ENCODE measurements at places on chromosomes 1 and 21. TPM values are rescaled to one million over a fixed set of nuclear protein-coding genes. Genes with fewer than 3 reads are reported as not detected.

- no peak for DNase-seq
These were observed 48.6 kb downstream of the WNT2B start for GRCh38 chr1:112557385-112557784.

DNA sequence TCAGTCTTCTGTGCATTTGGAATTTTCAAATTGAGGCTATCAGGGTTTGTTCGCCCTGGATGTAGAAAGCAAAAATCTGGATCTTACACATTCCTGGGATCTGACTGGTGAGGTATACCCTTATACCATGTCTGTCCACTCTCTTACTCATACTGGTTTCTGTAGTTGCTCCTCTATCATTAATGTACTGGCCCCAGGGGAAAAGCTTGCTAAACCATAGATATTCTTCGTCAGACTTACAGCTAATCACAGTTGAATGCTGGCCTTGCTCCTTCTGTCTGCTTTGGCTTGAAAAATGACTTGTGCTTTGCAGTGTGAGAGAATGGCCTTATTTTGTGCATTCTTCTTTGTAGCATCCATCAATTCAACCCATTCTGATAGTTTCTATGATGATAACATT, 30.5 kb downstream of the TBCE start:
- DNase-seq: no peak

GRCh38 chr1:24536391-24536840, 19.5 kb upstream of the NCMAP start:
- peak; percentile 81 for DNase-seq

DNA sequence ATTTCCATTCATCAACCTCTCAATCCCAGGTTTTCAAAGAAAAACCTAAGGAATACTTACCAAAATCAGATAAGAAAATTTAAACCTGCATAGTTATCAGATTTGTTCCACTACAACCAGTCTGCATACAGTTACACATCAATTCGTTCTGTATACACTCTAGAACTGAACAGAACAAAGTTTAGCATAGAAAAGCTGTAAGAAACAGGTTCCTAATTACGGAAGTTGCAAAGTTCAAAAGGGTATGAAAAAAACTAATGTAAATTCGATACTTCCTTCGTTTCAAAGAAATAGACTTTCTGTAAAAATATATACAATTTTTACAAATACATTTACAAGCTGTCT, 3.1 kb downstream of the MCL1 start:
- no peak for DNase-seq

GRCh38 chr1:71222668-71223067, 141.8 kb upstream of the ZRANB2 start:
- peak; percentile 7 for DNase-seq

DNA sequence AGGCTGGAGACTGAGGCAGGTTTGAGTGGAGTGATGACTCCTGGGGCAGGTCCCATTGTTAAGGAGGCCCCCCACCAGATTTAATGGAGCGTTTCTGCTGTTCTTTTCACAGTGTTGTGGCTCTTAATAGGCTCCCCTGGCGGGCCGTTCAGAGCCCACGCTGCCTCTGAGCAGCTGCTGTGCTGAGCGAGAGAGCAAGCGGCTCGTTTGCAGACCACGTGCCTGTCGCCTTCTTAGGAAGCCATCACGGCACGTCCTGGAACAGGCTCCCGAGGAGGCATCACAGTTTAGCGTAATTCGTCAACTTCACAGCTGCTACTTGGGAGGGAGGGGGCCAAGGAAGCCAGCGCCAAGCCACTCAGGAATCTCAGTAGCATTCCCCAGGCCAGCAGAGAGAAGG, 70.5 kb upstream of the CTTNBP2NL start:
- no peak for DNase-seq

DNA sequence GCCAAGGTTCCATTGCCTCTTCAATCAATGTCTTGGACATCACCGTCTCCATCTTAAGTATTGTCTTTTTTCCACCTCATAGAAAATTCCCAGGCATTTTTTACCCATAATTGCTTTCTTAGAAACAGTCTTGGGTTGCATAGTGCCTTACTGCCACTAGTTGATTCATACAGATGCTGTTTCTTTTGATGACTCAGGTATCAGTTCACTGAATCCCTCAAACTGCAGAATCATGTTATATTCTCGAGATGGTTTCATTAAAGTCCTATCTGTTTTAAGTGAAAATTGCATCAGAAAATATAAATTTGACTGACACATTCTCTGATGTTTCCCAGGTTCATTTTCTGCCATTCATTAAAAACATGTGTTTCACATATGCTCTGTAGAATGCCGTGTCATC, 1489.1 kb downstream of the BRINP3 start:
- no peak for DNase-seq

GRCh38 chr1:207904391-207904790, 6.5 kb downstream of the CD34 start:
- DNase-seq: no peak

DNA sequence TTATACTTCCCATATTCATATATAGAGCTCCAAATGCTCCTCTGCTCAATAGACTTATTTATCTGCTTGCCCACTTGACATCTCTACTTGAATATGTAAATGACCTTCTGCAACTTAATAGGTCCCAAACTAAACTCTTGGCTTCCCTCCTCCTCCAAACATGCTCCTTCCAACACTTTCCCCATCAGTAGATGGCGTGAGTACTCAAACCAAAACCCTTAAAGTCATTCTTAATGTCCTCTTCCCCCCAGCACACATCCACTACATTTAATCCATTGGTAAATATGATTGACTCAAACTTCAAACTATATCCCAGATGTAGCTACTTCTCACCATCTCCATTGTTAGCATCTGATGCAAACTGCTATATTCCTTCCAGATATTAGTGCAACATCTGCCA, 48.5 kb upstream of the PBX1 start:
- DNase-seq: no peak

- DNase-seq: no peak
These were observed 172.5 kb upstream of the GALNT2 start for GRCh38 chr1:229894532-229894931.

DNA sequence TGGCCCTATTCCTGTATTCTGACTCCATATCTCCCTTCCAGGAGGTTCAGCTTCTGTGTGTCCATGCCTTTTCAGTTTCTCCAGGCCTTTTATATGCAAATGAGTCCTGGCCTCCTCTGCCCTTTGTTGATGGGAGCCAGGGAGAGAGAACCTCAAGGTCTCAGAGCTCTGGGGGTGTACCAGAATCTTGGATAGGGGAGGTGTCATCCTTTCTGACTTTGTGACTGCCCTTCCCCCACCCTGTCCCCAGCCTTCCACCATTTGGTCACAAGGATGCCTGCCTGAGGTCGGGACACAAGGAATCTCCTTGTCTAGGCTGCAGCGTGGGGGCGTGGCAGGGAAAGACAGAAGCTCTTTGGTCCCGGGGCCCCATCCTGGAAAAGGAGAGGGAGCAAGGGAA, 18.6 kb downstream of the LURAP1 start:
- DNase-seq: no peak

DNA sequence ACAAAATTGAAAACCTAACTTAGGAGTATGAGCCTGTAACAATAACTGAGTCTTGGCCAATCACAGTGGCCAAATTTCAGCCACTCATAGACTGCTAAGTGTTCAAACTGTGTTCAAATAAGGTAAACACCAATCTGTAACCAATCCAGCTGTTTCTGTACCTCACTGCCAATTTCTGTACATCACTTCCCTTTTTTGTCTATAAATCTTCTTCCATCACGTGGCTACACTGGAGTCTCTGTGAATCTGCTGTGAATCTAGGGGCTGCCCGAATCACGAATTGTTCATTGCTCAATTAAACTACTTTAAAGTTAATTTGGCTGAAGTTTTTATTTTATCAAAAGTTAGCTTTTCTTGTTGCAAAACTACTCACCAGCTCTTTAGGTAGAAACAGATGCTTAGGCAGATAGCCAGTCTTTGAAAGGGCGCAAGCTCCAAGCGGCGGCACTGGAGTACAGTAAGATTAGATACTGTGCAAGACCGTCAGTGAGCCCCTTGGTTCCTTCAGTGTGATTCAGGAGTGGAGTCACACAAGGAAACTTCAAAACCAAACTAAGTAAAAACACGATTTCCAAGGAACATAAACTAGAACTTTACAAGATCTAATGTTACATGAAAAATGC, 43.2 kb upstream of the ADGRL2 start:
- DNase-seq: no peak

GRCh38 chr1:92884195-92884594, 52.4 kb downstream of the RPL5 start:
- no peak for DNase-seq

GRCh38 chr1:212242288-212242984, 42.8 kb upstream of the PPP2R5A start:
- no peak for DNase-seq

DNA sequence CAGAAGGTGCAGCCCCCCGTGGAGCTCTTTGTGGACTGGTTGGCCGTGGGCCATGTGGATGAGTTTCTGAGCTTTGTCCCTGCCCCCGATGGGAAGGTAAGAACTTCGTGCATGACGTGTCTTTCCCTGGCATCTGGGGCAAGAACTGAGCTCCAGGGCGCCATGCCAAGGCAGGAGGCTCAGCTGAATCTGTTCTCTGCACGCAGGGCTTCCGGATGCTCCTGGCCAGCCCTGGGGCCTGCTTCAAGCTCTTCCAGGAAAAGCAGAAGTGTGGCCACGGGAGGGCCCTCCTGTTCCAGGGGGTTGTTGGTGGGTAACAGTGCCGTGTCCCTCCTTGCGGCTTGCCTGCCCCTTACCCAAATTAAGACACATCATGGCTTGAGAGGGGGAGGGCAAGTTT, 27.7 kb downstream of the PADI3 start:
- DNase-seq: no peak

DNA sequence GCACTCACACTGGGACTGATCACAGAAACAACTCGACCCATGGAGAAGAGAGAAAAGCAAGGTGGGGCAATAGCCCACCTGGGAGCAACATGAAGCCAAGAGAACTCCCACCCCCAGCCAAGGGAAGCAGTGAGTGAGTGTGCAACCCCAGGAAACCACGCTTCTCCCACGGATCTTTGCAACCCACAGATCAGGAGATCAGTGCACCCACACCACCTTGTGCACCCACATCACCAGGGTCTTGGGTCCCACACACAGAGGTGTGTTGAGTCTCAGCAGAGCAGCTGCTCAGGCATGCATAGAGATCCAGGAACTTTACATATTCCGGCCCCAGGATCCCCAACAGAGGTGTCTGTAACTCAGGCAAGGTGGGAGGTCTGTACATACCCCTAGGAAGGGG, 17.2 kb upstream of the PRDX6 start:
- no peak for DNase-seq

DNA sequence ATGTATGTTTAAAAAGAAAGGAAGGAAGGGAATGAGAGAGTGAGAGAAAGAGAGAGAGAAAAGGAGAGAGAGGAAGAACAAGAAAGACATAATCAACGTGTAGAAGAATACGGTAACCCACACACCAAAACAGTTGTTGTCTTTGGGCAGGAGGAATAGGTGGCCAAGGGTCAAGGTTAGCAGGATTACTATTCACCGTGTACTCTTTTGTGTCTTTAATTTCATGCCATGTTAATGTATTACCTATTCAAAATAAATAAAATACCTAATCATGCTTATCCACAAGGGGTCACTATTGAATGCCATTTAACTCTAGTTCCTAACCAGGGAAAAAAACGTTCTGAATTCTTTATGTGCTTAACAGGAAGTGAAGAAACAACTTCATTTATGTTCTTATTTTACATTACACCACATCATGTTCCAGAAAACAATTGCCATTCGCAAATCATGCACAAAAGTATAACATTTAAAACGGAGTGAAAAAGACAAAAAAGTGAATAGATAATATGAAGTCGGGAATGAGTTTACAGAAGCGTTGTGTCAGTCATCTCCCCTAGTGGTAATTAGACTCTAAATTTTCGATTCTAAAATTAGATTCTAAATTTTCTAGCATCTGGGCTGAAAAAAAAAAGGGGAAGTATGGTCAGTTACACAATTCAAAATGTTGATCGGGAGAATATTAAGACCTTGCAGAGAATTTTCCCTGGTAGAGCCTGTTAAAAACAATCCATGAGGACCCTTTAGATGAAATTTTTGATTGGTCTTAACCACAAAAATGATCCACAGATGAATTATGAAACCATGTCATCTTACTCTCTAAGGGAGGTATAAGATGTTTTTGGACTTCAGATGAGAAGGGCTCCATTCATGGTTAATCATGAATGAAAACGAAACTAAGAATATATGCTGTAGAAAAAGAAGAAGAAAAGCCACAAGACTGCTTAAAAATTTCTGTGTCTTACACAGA, 700 bp upstream of the KMO start:
- no peak for DNase-seq

DNA sequence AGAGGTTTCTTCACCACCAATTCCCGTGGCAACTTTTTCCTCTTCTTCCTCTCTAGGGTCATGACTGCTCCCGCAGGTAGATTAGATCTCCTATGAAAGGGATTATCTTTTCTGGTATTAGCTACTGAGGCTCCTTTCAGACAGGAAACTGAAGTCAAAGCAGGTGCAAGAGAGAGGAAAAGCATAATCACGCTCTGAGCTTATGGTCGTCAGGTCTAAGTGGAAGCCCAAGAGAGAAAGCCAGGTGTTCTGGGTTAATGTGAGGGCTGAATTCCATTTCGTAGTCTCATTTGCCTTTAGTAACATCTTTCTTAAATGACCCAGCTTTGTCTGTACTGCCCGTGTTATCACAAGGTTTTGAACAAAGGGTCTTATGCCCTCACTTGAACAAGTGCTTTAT, 8.3 kb upstream of the MAP3K21 start:
- DNase-seq: no peak

- no peak for DNase-seq
These were observed 4.3 kb upstream of the MAD2L2 start for GRCh38 chr1:11685210-11685752.

DNA sequence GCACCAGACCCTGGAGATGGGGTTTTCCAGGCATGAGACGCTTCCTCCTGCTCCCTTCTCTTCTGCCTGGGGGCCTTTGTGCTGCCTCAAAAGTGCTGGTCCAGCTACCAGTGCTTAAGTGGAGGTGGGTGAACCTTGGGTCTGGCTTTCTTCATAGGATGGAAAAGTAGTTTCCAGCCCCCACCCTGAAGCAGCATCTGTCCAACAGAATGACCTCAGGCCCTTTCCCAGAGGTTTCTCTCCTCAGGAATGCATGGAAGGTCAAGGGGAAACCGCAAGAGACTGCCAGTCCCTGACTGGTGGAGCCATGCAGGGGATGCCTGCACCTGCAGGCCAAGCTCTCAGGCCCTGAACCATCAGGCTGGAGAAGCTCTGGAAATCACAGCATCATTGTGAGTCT, 63.8 kb downstream of the HMGB4 start:
- DNase-seq: no peak

RRP1 gene
- total RNA-seq: 53.4 TPM

GBP6 gene
- total RNA-seq: 0.46 TPM

S100A7 gene
- total RNA-seq: not detected

LYST gene
- 28.1 TPM for total RNA-seq

SELP gene
- total RNA-seq: 1.4 TPM

MCOLN2 gene
- 32.9 TPM for total RNA-seq

SLAMF9 gene
- not detected for total RNA-seq

BEST4 gene
- total RNA-seq: 0.69 TPM

AQP10 gene
- total RNA-seq: not detected

All from activated CD4-positive, alpha-beta T cell treated with anti-CD3 and anti-CD28 coated beads for 36 hours (primary cell).